ENCODE measurements at places on chromosomes 2 and 18.
A peak's percentile ranks its signal among the peaks of the same experiment; 100 is the strongest.

- H3K4me3 ChIP-seq = no peak overlapping the region
- H3K27ac ChIP-seq = no peak overlapping the region
- no peaks in the 10 kb centered on the region for H3K4me1 ChIP-seq
- H3K36me3 ChIP-seq = no peaks in the 10 kb centered on the region
- no peak for DNase-seq
These were observed 355.3 kb upstream of the RAB12 start for GRCh38 chr18:8253944-8254343.

DNA sequence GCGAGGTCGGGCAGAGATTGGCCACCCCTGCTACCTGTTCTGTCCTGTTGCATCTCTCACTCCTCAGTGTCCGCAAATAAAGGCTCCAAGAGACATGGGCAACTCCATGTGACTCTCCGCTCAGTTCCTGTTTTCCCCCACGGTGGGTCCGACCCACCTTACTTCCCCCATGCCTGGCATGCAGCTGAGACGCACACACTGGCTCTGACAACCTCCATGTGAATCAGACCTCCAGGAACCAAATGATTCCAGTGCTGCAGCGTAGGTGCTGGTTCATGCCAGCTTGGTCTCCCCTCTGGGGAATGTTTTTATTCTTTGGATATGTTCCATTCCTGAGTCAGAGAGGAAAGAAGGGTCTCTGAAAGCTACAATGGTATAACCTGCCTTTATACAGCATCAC is 221.5 kb downstream of the SH3RF3 start:
- DNase-seq = no peak
- H3K36me3 ChIP-seq = no peaks in the 10 kb centered on the region
- no peak overlapping the region for H3K4me3 ChIP-seq
- H3K27me3 ChIP-seq = no peaks in the 10 kb centered on the region

DNA sequence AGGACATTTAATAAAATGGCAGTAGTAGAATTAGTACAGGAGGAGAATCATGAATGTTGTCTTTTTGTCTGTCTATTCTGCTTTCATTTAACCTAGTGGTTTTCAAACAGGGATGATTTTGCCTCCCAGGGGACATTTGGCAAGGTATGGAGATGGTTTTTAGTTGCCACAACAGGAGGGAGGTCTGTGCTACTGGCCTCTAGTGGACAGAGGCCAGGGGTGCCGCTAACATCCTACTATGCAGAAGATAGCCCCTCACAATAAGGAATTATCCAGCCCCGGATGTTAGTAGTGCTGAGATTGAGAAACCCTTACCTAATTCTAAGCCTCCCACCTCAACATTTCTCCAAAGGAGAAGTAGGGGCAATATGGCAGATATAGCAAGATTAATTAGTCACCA is 18.3 kb downstream of the FASTKD2 start:
- H3K4me3 ChIP-seq = no peak overlapping the region
- H3K27me3 ChIP-seq = no peaks in the 10 kb centered on the region
- DNase-seq = no peak
- peaks cover 21% of the 10 kb centered on the region for H3K36me3 ChIP-seq
- no peak overlapping the region for H3K27ac ChIP-seq

DNA sequence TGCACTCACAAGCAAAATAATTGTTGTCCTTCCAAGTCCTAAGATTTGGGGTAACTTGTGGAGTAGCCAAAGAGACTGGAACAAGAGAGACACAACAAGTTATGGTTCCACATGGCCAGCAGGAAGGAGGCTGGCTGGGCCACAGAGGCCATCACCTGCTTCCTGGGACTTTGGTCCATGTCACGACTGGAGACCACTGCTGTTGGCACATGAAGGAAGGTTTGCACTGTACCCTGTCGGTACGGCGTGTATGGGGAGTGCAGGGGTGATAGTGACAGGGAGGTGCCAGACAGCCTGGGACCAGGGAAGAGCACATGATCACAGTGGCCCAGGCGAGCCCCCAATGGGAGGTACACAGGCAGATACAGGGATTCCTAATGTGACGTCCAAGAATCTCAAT is 15.5 kb downstream of the SLC66A2 start:
- no peak overlapping the region for H3K4me3 ChIP-seq
- DNase-seq = peak; percentile 4
- no peaks in the 10 kb centered on the region for H3K27me3 ChIP-seq
- H3K36me3 ChIP-seq = no peaks in the 10 kb centered on the region
- H3K4me1 ChIP-seq = peaks cover 21% of the 10 kb centered on the region
- H3K27ac ChIP-seq = no peak overlapping the region

- H3K27me3 ChIP-seq = no peaks in the 10 kb centered on the region
- no peaks in the 10 kb centered on the region for H3K36me3 ChIP-seq
- no peak overlapping the region for H3K4me3 ChIP-seq
- H3K4me1 ChIP-seq = peaks cover 2% of the 10 kb centered on the region
- DNase-seq = no peak
These were observed 132.9 kb downstream of the AGPS start for GRCh38 chr2:177525351-177525924.

- H3K27me3 ChIP-seq = no peaks in the 10 kb centered on the region
- no peak for DNase-seq
- no peaks in the 10 kb centered on the region for H3K4me1 ChIP-seq
- H3K27ac ChIP-seq = no peak overlapping the region
- no peak overlapping the region for H3K4me3 ChIP-seq
- no peaks in the 10 kb centered on the region for H3K36me3 ChIP-seq
These were observed 322.2 kb downstream of the ZNF804A start for GRCh38 chr2:184920451-184920965.

- DNase-seq = no peak
- no peaks in the 10 kb centered on the region for H3K27me3 ChIP-seq
- no peaks in the 10 kb centered on the region for H3K36me3 ChIP-seq
- no peaks in the 10 kb centered on the region for H3K4me1 ChIP-seq
- H3K27ac ChIP-seq = no peak overlapping the region
These were observed 61.6 kb upstream of the NOSTRIN start for GRCh38 chr2:168740788-168741187.

- no peaks in the 10 kb centered on the region for H3K36me3 ChIP-seq
- H3K27me3 ChIP-seq = no peaks in the 10 kb centered on the region
- H3K27ac ChIP-seq = peak overlapping the region; percentile 38
- peaks cover 18% of the 10 kb centered on the region for H3K4me1 ChIP-seq
- peak; percentile 43 for DNase-seq
- H3K4me3 ChIP-seq = no peak overlapping the region
These were observed 64.9 kb downstream of the DNMT3A start for GRCh38 chr2:25276569-25277465.

GRCh38 chr2:28717339-28717758 is 34.3 kb upstream of the PPP1CB start:
- H3K36me3 ChIP-seq = no peaks in the 10 kb centered on the region
- peaks cover 24% of the 10 kb centered on the region for H3K4me1 ChIP-seq
- peak; percentile 18 for DNase-seq
- no peak overlapping the region for H3K4me3 ChIP-seq
- H3K27me3 ChIP-seq = no peaks in the 10 kb centered on the region

GRCh38 chr2:191637182-191638078 is 40.5 kb upstream of the NABP1 start:
- no peak overlapping the region for H3K4me3 ChIP-seq
- no peaks in the 10 kb centered on the region for H3K36me3 ChIP-seq
- H3K27ac ChIP-seq = no peak overlapping the region
- DNase-seq = no peak
- H3K27me3 ChIP-seq = no peaks in the 10 kb centered on the region
- H3K4me1 ChIP-seq = peaks cover 11% of the 10 kb centered on the region

DNA sequence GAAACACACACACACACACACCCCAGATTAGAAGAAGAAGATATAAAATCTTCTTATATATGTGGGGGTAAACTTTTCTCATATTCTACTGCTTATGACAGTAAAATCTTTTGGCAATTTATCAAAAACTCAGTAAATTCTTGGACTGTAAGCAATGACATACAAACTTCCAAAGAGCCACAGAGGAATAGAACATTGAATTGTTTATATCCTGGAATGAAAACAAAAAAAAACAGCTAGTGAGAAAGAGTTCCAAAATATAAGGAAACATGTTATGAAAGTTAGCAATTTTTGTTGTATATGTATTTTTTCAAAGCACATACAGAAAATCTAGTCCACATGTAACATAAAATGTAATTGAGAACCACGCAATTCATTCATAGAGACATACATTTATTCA is 764.9 kb downstream of the DSC3 start:
- no peak overlapping the region for H3K4me3 ChIP-seq
- H3K27ac ChIP-seq = no peak overlapping the region
- H3K36me3 ChIP-seq = no peaks in the 10 kb centered on the region
- no peak for DNase-seq

GRCh38 chr2:230716588-230716987 is 3.9 kb downstream of the CAB39 start:
- H3K4me1 ChIP-seq = peaks cover 32% of the 10 kb centered on the region
- H3K27me3 ChIP-seq = no peaks in the 10 kb centered on the region
- no peak overlapping the region for H3K27ac ChIP-seq
- no peaks in the 10 kb centered on the region for H3K36me3 ChIP-seq
- no peak overlapping the region for H3K4me3 ChIP-seq

DNA sequence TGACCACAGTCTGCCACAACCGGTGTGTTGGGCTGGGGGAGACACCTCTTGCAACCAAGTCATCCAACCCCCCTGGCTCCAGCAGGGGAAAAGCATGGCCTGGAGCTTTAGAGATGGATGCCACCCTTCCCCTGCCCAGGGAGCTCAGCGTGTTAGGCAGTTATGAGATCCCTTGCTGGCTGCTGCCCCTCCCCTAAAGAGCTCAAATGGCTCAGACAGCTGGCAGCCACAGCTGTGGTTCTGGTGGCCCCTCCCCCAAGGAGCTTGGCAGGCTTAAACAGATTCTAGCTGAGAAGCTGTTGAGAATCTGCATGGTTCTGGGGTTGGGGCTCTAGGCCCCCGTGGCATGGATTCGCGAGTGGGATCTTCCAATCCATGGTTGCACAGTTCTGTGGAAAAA is 64.7 kb downstream of the TEX51 start:
- no peaks in the 10 kb centered on the region for H3K4me1 ChIP-seq
- H3K36me3 ChIP-seq = no peaks in the 10 kb centered on the region
- H3K27me3 ChIP-seq = no peaks in the 10 kb centered on the region
- no peak overlapping the region for H3K27ac ChIP-seq

DNA sequence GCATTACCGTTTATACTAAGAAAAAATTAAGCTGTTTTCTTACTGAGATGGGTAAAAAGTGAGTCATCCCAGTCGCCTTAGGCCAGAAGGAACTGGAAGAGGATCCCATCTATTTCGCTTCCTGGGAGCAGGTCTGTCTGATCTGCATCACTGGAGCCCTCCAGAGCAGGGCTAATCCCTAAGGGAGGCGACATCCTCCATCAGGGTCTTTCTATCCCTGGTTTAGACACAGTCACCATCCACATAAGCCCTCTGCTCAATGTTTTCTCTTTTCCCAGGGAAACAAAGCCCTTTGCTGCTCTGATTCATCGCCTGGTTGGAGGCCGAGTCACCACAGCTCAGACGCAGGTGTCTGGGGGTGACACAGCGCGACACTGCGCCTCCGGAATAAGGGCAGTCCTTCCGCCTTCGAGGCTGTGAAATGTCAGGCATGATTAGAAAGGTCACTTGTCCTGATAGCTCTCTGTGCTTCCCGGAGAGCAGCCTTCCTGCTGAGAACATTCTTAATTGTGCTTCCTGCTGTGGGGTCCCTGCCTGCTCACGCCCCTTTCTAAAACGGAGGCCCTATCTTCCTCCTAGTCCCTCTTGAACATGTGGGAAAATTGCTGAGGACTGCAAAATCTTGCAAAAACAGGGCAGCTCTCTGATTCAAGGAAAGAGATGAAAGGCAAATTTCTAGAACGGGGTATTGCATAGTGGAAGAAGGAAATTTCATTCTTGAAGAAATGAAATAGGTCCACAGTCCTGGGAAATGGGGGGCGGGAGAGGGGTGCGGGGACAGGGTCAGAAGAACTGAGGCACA is 56.3 kb downstream of the MARCHF4 start:
- no peaks in the 10 kb centered on the region for H3K36me3 ChIP-seq
- DNase-seq = no peak
- no peaks in the 10 kb centered on the region for H3K4me1 ChIP-seq

GRCh38 chr18:43312891-43313290 is 35.6 kb upstream of the SYT4 start:
- no peaks in the 10 kb centered on the region for H3K27me3 ChIP-seq
- no peaks in the 10 kb centered on the region for H3K36me3 ChIP-seq
- no peak for DNase-seq
- no peak overlapping the region for H3K27ac ChIP-seq

DNA sequence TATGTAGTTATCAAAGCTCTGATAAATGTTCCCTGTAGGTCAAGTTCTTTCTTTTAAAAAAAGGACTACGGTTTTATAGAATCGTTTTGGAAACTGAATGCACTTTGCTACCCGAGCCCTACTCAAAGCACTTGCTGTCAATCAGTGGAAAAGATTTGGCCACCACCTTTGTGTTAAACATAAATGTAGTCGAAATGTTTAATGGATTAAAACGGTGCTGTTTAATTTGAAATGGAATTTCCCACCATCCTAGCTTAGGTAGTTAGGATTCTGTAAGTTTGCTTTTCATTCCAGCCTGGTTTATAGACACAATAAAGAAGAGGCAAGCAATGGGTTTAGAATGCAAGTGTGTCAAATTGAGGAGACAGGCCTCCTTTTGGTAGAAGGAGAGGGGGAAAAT is 69.4 kb upstream of the MMADHC start:
- DNase-seq = no peak
- peaks cover 6% of the 10 kb centered on the region for H3K4me1 ChIP-seq
- no peak overlapping the region for H3K27ac ChIP-seq
- no peaks in the 10 kb centered on the region for H3K27me3 ChIP-seq
- no peak overlapping the region for H3K4me3 ChIP-seq

Data from body of pancreas (tissue), 4 donors.